ENCODE measurements at places on chromosomes 12 and 14. TPM values are rescaled to one million over a fixed set of nuclear protein-coding genes. Genes with fewer than 3 reads are reported as not detected.

DNA sequence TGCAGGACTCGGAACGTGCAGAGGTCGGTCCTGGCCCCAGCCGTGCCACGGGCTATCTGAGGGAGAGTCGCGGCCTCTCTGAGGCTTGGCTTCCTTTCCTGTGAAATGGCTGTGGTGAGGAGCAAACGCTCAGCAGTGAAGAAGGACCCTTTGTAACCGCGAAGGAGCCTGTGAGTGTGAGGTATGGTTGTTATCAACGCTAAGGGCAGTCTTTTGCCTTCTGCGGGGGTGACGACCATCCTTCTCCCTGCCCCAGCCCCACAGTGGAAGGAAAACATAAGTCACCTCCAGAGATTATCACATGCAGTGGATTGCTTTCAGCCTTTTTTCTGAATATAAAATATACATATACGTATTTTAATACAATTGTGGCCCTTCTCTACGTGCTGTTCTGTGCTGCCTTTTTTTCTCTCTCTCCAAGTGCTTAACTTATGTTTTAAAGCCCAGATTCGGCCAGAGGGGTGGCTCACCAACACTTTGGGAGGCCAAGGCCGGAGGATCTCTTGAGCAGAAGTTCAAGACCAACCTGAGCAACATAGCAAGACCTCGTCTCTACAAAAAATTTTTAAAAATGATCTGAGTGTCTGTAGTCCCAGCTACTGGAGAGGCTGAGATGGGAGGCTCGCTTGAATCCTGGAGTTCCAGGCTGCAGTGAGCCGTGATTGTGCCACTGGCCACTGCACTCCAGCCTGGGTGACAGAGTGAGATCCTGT, 17.4 kb downstream of the TAMALIN start:
- DNase-seq, result no peak

GRCh38 chr12:76569685-76570604, 10.4 kb upstream of the OSBPL8 start:
- DNase-seq, result no peak

The KLHL28 gene
- 12.4 TPM for total RNA-seq

- DNase-seq, result no peak
Observed at GRCh38 chr12:42916143-42916542, 326.6 kb upstream of the PRICKLE1 start.

GRCh38 chr12:69658203-69658602, 40.9 kb downstream of the BEST3 start:
- no peak for DNase-seq

DNA sequence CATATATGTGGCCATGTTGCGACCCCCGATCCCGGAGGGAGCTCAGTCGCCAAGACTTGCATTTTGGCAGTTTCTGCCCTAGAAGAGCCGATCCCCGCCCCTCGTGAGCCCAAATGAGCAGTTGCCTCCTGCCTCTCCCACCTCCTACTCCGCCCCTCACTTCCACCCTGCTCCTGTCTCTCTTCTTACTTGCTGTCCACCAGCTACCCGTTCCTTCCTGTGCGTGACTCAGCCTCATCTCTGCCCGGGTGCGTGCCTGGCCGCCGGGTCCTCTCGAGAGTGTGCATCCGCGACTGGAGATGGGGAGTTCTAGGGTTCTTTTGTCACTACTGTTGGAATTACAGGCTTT, 585 bp downstream of the GPATCH2L start:
- peak; percentile 77 for DNase-seq

GRCh38 chr14:101478096-101478495, 83.2 kb upstream of the DIO3 start:
- DNase-seq, result peak; percentile 38

GRCh38 chr12:97386133-97386581, 76.4 kb upstream of the RMST start:
- DNase-seq, result no peak

- DNase-seq, result no peak
Observed at GRCh38 chr12:26233631-26234030, 38.3 kb downstream of the SSPN start.

The ACVRL1 gene
- 223 TPM for total RNA-seq

DNA sequence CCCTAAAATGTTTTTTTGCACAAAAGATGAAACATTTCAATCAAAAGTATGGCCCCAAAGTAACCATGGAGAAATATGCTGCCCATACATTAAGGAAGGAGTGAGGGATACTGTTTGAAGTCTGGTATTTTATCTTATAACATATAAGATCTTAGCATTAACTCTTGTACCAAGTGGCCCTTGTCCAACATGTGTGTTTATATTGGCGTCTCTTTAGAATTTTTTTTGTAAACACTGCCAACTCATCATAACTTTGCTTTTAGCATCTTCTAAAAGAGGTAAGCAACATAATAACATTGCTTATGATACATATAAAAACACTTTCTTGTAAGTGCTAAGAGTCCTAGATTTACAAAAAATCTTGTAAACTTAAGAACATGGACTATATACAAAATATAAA, 419.7 kb downstream of the ADAMTS20 start:
- DNase-seq, result no peak

- no peak for DNase-seq
Observed at GRCh38 chr14:74570696-74571095, 41.3 kb downstream of the LTBP2 start.

The TAS2R8 gene
- total RNA-seq, result not detected

The KCNMB4 gene
- 6.0 TPM for total RNA-seq

DNA sequence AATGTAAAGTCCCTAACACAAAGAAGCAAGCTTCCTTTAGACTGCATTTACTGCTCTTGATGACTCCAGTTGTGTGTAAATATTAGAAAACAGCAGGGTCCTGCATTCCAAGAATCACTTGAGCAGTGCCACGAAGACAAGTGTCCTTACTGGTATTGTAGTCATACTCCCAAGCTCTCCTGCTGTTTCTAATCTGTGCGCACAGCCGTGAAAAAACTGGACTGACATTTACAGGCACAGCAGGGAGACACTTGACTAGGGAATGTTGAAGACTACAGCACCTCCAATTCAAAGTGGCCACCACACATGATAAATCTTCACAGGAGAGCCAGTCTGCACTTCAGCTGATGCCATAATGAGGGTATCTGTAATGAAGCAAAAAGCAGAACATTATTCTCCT, 91.4 kb downstream of the VRK1 start:
- DNase-seq, result no peak

- no peak for DNase-seq
Observed at GRCh38 chr12:69779928-69780327, 41.3 kb downstream of the RAB3IP start.

GRCh38 chr12:1855241-1855640, 34.9 kb downstream of the LRTM2 start:
- DNase-seq, result no peak

DNA sequence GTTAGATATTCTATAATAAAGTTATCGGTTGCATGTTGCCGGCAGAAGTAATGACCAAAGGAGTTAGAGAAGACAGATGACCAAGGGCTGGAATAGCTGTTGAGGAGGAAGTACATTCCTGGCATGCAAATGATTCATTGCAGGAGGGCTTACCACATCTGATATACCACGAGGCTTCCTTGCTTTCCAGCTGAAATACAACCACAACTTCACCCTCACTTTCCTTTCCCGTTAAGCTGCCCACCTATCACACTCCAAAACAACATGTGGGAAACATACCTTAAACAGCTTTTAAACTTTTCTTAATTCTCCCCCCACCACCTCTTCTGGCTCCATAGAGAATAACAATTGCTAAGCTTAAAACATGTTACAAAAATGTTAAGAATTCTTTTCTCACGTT, 594.1 kb downstream of the NRXN3 start:
- no peak for DNase-seq

DNA sequence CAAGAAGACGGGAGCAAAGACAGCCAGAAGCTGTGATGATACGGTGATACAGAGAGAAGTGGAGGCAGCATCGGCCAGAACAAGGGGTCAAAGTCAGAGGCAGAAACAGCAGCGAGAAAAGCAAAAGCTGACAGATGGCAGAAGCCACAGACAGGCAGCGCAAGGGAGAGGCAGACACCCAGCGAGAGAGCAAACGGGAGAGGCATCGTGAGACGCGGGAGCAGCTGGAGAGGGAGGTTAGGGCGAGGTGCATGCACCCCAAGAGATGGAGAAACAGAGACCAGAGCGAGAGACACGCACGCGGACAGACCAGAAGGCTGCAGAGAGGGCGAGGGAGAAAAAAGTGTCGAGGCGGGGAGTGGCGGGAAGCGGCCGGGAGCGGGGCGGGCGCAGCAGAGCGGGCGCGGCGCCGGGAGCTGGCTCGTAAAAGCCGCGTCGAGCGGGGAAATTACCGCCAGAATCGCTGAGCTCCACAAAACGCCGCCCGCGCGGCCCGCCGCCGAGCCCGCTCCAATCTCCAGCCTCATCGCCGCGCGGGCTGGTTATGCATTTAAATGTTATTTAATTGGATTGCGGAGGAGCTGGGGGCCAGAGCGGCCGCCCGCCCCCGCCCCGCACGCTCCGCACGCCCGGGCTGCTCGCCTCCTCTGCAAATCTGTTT, 15.6 kb downstream of the SMUG1 start:
- DNase-seq, result no peak

- DNase-seq, result no peak
Observed at GRCh38 chr14:73630009-73630780, 14.6 kb upstream of the DNAL1 start.

DNA sequence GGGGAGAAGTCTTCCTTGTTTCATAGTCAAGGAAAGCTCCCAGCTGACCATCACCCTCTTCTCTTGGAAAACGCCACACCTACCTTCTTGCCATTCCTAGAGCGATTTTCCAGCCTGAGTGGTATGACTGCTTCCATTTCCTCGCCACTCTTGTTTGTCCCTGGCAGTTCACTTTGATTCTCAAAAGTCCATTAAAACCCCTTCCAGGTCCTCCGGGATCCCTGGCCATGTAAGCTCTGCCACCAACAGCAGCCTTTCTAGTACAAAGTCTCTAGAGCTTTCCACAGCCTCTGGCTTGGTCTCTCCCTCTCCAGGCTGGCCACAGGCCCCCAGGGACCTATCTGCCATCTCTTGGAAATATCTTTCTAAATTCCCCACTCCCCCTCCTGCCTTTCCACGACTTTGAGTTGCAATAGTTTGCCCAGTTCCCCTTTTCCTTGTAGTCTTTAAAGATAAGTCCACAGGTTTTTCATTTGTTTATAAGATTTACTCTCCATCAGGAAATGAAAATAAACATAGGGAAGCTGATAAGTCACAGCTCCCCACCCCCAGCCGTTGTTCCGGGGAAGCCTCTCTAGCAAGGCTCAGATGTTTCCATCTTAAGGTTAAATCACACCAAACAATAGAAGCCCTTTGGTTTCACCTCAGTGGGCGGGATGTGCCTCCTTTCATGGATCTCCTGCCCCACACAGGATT, 42.9 kb upstream of the SINHCAF start:
- peak; percentile 21 for DNase-seq

- no peak for DNase-seq
Observed at GRCh38 chr14:68544081-68544892, 248.6 kb downstream of the ZFP36L1 start.

DNA sequence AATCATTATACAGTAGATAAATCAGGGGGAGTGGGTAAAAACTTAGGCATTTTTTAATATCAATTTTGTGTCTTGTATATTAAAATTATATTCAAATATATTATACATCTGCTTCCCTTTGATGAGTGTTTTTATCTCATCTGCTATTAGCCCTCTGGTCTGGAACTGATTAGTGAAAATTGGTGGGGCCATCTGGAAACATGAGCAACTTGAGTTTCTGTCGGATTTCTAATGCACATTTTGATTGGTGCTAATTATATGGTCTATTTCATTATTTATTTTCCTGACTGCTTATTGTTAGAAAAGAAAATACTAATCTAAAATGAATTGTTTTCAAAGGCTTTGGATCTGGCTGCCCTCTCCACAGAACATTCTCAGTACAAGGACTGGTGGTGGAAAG, 28.2 kb downstream of the TTC8 start:
- DNase-seq, result no peak

The ACTR6 gene
- 25.2 TPM for total RNA-seq

The FZD10 gene
- 0.84 TPM for total RNA-seq

The TMPRSS12 gene
- total RNA-seq, result not detected

All from upper lobe of right lung (tissue), 1 donor.